Suppressor macrophage treated with lipopolysaccharide for 4 hours (primary cell): ENCODE measurements at places on chromosomes 11 and 22.

- no peak for DNase-seq
Observed at GRCh38 chr11:464316-464715, 14.2 kb downstream of the PTDSS2 start.

- DNase-seq: no peak
Observed at GRCh38 chr11:45145083-45145378, 1.4 kb upstream of the PRDM11 start.

DNA sequence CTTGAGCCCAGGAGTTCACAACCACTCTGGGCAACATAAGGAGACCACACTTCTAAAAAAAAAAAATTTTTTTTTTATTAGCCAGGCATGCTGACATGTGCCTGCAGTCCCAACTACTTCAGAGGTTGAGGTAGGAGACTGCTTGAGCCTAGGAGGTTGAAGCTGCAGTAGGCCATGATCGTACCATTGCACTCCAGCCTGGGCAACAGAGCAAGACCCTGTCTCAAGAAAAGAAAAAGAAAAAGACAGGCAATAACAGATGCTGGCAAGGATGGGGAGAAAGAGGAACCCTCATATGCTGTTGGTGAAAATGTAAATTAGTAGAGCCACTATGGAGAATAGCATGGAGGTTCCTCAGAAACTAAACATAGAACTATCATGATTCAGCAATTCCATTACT, 64.8 kb downstream of the PAK1 start:
- DNase-seq: peak; percentile 22

- no peak for DNase-seq
Observed at GRCh38 chr22:29824677-29825076, 13.4 kb downstream of the ASCC2 start.

DNA sequence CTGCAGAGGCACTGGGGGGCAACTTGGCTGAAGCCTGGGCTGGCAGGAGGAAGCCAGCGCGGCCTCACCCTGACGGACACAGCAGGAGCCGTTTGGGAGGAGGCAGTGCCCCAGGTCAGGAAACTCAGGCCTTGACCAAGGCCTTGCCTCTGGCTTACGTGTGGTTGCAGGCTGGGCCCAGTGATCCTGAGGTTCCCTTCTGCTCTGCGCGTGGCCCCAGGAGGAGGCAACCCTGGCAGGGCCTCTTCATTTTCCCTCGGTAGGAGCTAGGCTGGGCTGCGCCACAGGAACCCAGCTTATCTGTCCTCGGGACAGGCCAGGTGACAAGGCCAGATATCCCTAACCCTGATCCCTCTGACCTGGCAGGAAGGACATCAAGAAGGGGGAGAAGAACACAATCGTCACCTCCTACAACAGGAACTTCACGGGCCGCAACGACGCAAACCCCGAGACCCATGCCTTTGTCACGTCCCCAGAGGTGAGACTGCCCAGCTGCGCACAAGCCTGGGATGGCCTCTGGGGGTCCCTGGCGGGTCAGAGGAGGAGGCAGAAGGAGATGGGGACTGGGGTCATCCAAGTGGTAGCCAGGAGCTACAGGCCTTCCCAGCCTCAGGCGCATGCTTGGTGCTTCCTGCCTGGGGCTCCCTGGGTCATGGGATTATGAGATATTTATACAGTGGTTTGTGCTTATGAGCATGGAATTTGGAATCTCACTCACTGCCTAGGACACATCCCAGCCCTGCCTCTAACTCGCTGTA, 20.6 kb downstream of the POLR3H start:
- DNase-seq: no peak

- no peak for DNase-seq
Observed at GRCh38 chr22:46967445-46968358, 205.3 kb downstream of the TBC1D22A start.

GRCh38 chr11:70493089-70493474, 94.8 kb downstream of the CTTN start:
- DNase-seq: no peak

DNA sequence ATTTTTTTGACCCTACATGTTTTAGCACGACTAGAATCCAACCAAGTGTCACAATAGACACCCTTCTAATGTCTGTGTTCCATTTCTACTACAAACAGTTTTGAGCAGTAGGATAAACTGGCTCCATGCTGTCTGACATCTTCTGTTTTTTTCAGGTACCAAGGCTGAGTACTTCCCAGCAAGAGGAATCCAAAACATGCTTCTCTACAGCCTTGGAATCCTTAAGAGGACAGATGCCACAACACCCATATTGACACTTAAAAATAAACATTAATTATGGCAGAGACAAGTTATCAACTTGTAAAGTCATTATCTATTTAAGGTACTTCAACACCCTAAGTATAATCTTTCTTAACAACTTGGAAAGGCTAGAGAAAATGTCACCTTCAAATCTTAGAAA, 54.2 kb downstream of the LGR4 start:
- DNase-seq: no peak

- DNase-seq: no peak
Observed at GRCh38 chr22:44338906-44339305, 26.2 kb upstream of the SHISAL1 start.

GRCh38 chr11:61919705-61920631, 2.6 kb upstream of the RAB3IL1 start:
- DNase-seq: no peak

DNA sequence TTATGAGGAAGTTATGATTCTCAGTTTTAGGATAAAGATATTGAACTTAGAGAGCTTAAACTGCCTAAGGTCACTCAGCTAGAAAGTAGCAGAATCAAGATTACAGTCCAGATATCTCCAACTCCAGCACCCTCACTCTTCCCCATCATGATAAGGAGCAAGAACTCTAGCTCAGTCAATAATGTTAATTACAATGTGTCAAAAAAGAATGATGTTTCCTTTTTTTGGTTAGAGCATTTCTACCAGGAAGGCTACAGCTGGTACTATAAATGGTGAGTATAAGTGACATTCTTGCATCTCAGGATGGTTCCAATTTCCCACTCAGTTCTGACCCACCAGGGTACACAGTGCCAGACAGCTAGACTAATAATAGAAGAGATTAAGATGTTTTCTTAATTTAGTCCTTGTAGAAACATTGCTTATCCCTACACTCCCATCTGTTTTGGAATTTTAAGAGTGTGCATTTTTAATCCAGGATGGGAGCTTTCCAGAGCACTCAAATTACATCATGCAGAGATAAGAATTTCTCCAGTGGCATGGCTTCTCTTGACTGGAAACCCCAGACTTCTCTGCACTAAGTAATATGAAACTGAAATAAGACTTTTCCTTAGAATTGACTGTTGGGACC, 21.6 kb upstream of the BBOX1 start:
- no peak for DNase-seq

- DNase-seq: no peak
Observed at GRCh38 chr22:19874307-19875060, 19.8 kb upstream of the GNB1L start.

- DNase-seq: no peak
Observed at GRCh38 chr11:94028436-94028835, 7.3 kb downstream of the HEPHL1 start.
